ENCODE measurements at places on chromosomes 4 and X.

GRCh38 chr4:112521123-112522023, 5.4 kb upstream of the NEUROG2 start:
- peaks cover 89% of the 10 kb centered on the region for H3K27me3 ChIP-seq
- no peak for DNase-seq
- H3K4me3 ChIP-seq: no peak overlapping the region
- peaks cover 23% of the 10 kb centered on the region for H3K4me1 ChIP-seq

GRCh38 chr4:1255151-1255550, 6.2 kb upstream of the CTBP1 start:
- no peaks in the 10 kb centered on the region for H3K36me3 ChIP-seq
- DNase-seq: no peak
- no peak overlapping the region for H3K27ac ChIP-seq

DNA sequence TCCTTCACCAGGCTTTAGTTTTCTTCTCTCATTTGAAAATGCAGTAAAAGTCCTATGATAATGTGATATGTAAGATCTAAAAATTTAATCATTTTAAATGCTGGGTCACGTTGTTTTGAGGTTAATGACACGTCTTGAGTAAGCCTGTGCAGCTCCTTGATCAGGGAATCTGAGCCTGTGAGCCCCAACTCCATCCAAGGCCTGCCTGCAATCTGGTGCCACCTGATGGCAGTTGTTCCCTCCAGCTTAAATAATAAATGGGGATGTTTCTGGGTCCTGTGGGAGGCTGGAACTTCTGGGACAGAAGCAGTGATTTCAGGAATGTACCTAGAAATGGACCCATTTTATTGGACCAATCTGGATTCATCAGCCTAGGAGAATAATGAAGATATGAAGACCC, 455.4 kb upstream of the ADGRL3 start:
- H3K27me3 ChIP-seq: no peaks in the 10 kb centered on the region
- H3K4me3 ChIP-seq: no peak overlapping the region
- no peaks in the 10 kb centered on the region for H3K4me1 ChIP-seq
- H3K27ac ChIP-seq: no peak overlapping the region
- no peak for DNase-seq

GRCh38 chrX:123859409-123859845, 426 bp upstream of the XIAP start:
- no peaks in the 10 kb centered on the region for H3K36me3 ChIP-seq
- H3K4me1 ChIP-seq: no peaks in the 10 kb centered on the region
- peak overlapping the region; percentile 95 for H3K27ac ChIP-seq
- no peak for DNase-seq

- no peaks in the 10 kb centered on the region for H3K27me3 ChIP-seq
- no peaks in the 10 kb centered on the region for H3K36me3 ChIP-seq
- no peak overlapping the region for H3K27ac ChIP-seq
- H3K4me1 ChIP-seq: no peaks in the 10 kb centered on the region
- DNase-seq: no peak
Measured at GRCh38 chr4:15799701-15800100, 21.6 kb downstream of the CD38 start.

GRCh38 chr4:87500092-87500462, 29.1 kb downstream of the SPARCL1 start:
- no peak overlapping the region for H3K4me3 ChIP-seq
- DNase-seq: no peak
- no peaks in the 10 kb centered on the region for H3K36me3 ChIP-seq
- no peaks in the 10 kb centered on the region for H3K27me3 ChIP-seq
- peaks cover 20% of the 10 kb centered on the region for H3K4me1 ChIP-seq
- no peak overlapping the region for H3K27ac ChIP-seq

DNA sequence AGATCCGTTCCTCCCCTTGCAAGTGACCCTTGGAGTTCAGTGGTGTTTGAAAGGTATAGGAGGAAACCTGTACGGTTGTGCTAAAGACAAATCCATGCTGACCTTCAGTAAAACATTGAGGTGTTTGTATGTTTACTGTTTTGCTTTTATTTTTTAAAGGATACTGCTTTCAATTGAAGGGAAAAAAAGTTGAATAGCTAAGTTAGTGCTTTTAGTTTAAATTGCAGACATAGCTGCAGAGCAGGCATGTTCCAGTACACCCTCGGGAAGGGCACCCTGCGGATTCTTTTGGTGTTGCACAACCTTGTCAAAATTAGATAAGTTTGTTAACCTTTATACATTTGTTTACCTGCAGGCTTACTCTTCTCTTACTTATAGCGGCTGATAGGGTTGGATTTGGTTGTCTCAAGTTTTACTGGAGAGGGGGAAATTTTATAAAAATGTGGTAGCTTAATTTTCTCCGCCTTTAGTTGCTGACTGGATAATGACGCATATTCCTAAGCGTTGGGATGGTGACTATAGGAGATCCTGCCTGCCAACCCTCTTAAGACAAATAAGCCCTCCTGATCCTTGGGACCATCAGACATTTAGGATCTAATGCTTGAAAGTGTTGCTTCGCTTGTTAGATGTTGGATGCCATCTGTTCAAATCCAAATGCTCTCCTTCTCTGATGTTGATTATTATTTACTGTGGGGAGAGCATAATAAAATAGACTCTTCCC, 2.0 kb downstream of the RAPGEF2 start:
- peaks cover 21% of the 10 kb centered on the region for H3K4me1 ChIP-seq
- DNase-seq: no peak
- no peaks in the 10 kb centered on the region for H3K27me3 ChIP-seq

DNA sequence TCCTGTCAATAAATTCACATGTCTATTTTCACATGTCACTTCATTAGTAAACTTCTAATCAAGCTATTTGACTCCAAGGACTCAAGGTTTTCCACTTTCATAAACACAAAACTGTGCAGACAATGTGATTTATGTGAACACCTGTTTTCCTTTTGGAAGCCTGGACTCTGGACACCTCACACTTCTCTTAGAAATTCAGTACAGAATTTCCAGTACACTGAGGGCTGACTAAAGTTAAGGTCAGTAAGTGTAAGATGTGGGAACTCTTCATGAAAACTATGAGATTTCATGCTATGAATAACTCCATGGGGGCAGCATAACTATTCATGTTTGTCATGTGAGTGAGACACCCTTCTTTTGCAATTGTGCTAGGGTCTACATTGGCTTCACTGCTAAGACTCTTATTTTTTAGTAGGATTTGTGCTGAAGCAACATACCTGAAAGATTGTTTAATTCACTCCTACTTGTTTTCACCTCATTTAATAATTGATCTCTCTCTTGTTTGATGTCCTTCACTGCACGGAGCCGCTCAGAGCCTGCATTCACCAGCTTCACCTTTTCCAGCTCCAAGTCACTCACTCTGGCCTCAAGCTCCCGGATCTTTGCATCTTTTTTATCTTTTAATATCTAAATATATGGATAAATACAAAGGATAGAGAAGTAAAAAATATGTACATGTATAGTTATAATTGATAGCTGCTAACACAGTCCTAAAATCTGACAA, 55.3 kb downstream of the STBD1 start:
- no peaks in the 10 kb centered on the region for H3K4me1 ChIP-seq
- DNase-seq: no peak
- H3K4me3 ChIP-seq: no peak overlapping the region
- H3K27ac ChIP-seq: no peak overlapping the region
- no peaks in the 10 kb centered on the region for H3K36me3 ChIP-seq
- H3K27me3 ChIP-seq: no peaks in the 10 kb centered on the region

DNA sequence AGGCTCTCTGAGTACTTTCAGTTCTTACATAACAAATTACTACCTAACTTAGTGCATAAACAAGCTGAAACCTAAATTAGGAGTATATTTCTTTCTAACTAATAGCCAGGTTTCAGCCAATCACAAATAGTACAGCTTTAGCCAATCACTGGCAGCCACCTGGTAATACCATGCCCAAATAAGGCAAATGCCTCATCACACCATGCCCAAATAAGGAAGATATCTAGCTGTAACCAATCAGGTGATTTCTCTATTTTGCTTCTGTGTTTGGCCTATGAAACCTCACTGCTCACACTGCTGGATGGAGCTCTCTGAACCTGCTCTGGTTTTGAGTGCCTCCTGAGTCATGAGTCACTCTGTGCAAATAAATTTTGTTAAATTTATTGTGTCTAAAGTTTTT, 113.5 kb downstream of the DDIT4L start:
- no peaks in the 10 kb centered on the region for H3K4me1 ChIP-seq
- no peak overlapping the region for H3K4me3 ChIP-seq
- no peaks in the 10 kb centered on the region for H3K27me3 ChIP-seq
- no peak for DNase-seq
- H3K27ac ChIP-seq: no peak overlapping the region
- H3K36me3 ChIP-seq: no peaks in the 10 kb centered on the region

DNA sequence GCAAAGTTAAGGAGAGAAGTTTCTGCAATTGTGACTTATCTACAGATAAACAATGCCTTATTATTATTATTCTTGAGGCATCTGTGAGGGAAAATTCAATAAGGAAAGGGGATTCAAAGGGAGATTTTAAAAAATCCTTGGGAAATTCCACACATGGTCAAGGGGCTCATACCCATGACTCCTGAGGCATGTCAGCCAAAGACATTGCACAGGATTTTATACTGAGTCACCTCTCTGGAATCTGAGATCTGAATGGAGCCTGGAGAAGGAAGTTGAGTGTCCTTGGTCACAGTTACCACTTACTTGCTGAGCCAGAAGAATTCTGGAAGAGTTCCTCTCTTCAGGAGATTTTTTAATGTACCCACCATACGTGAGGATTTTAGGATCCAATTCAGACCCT, 14.4 kb upstream of the CXCL8 start:
- H3K27ac ChIP-seq: no peak overlapping the region
- peaks cover 13% of the 10 kb centered on the region for H3K4me1 ChIP-seq
- no peak overlapping the region for H3K4me3 ChIP-seq
- no peaks in the 10 kb centered on the region for H3K36me3 ChIP-seq
- H3K27me3 ChIP-seq: no peaks in the 10 kb centered on the region
- DNase-seq: no peak

- no peaks in the 10 kb centered on the region for H3K4me1 ChIP-seq
- no peaks in the 10 kb centered on the region for H3K36me3 ChIP-seq
- H3K27ac ChIP-seq: no peak overlapping the region
- no peaks in the 10 kb centered on the region for H3K27me3 ChIP-seq
- DNase-seq: no peak
Measured at GRCh38 chr4:108118505-108118904, 50.2 kb downstream of the LEF1 start.

DNA sequence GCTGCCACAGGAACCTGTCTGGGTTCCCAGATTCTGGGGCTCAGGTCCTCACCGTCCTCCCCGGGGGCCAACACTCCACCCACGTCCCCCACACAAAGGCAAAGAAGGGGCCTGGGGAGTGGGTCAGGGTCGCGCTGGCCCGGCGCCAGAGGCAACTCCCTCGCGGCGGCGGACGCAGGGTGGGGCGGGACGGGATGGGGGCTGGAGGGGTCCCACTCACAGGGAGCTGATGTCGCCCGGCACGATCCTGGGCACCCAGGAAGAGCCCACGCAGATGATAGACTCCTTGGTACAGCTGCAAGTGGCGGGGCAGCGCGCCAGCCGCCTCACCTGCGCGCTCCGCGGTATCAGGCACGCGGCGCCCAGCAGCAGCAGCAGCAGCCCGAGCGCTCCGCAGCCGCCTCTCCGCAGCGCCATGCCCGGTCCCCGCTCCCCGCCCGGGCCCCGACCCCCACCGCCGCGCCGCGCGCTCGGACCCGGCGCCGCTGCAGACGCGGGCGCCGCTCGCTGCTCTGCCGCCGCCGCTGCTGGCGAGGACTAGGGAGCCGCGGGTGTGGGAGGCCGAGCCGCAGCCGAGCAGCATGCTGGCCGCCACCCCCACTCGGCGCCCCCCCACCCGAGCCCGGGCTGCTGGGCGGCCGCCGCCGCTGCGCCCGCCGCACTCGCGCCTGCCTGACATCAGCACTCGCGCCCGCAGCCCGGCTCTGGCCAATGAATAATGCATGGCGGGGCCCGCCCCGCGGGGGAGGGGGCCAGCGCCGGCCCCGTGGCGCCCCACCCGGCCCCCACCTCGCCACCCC, at the start of gene LGI2:
TSS of gene LGI2 (minus strand) at position 670 of the 800 bp plus-strand sequence. CDS start at position 417, 253 bp downstream.
- DNase-seq: peak; percentile 70
- peak within 1 kb of the TSS; percentile 43 for H3K4me3 ChIP-seq
- no peaks in the 10 kb centered on the region for H3K36me3 ChIP-seq
- H3K27me3 ChIP-seq: peaks cover 23% of the 10 kb centered on the region

DNA sequence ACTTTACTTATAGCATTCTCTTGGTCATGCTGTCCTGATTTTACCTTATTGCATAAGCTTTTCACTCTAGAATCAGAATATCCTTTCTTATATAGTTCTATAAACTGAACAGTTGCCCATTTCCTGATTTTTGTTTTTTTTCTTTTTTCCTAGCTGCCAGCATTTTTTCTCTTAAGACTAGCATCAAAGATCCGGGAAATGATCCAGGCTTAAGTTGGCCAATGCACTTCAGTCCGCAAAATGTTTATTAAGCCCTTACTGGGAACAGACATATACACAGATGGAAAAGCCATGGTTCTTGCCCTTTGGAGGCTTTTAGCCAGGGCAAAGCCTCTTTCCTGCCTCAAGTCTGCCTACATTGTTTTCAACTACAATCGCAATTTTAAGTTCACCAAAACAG, 10.1 kb upstream of the BMP2K start:
- H3K36me3 ChIP-seq: no peaks in the 10 kb centered on the region
- no peaks in the 10 kb centered on the region for H3K27me3 ChIP-seq
- H3K4me3 ChIP-seq: no peak overlapping the region
- no peak for DNase-seq

DNA sequence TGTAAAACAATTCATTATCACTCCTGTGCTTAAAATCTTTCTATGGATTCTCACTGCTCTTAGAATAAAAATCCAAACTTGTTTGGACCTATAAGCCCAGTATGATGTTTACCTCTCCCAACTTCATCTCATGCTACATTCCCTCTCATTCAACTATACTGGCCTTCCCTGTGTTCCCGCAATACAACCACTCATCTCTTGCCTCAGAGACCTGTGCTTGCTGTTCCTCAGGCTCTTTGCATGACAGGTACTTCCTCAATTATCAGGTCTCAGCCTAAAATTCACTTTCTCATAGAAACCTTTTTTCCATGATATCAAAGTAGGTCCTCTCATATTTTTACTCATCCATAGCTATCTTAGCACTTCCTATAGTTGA, 71.7 kb downstream of the ENOX2 start:
- H3K4me3 ChIP-seq: no peak overlapping the region
- H3K36me3 ChIP-seq: no peaks in the 10 kb centered on the region
- H3K27me3 ChIP-seq: no peaks in the 10 kb centered on the region
- H3K27ac ChIP-seq: no peak overlapping the region
- no peaks in the 10 kb centered on the region for H3K4me1 ChIP-seq
- no peak for DNase-seq

GRCh38 chr4:5051278-5052203, at the start of gene STK32B:
Gene STK32B (plus strand): TSS chr4:5051480.
- no peaks in the 10 kb centered on the region for H3K27me3 ChIP-seq
- peak within 1 kb of the TSS; percentile 60 for H3K4me3 ChIP-seq
- DNase-seq: peak; percentile 81
- no peak within 1 kb of the TSS for H3K27ac ChIP-seq
- no peaks in the 10 kb centered on the region for H3K36me3 ChIP-seq
- peaks cover 16% of the 10 kb centered on the region for H3K4me1 ChIP-seq

- H3K4me3 ChIP-seq: no peak overlapping the region
- no peaks in the 10 kb centered on the region for H3K27me3 ChIP-seq
- peak; percentile 69 for DNase-seq
- peaks cover 43% of the 10 kb centered on the region for H3K36me3 ChIP-seq
- H3K4me1 ChIP-seq: peaks cover 5% of the 10 kb centered on the region
Measured at GRCh38 chr4:8215001-8215427, 15.9 kb downstream of the SH3TC1 start.

- peaks cover 7% of the 10 kb centered on the region for H3K4me1 ChIP-seq
- peak overlapping the region; percentile 42 for H3K4me3 ChIP-seq
- peak overlapping the region; percentile 69 for H3K27ac ChIP-seq
- H3K27me3 ChIP-seq: no peaks in the 10 kb centered on the region
- no peak for DNase-seq
Measured at GRCh38 chr4:40200875-40201801, 4.3 kb downstream of the RHOH start.

- H3K4me1 ChIP-seq: no peaks in the 10 kb centered on the region
- DNase-seq: no peak
- H3K4me3 ChIP-seq: no peak overlapping the region
- H3K27me3 ChIP-seq: no peaks in the 10 kb centered on the region
- no peak overlapping the region for H3K27ac ChIP-seq
- no peaks in the 10 kb centered on the region for H3K36me3 ChIP-seq
Measured at GRCh38 chr4:71167083-71167482, 171.7 kb upstream of the SLC4A4 start.

All from upper lobe of right lung (tissue), 1 donor.